ENCODE measurements at places on chromosomes 5 and 9.

- DNase-seq: peak; percentile 52
These were observed 795 bp downstream of the DAB2IP start for GRCh38 chr9:121652021-121652837.

- no peak for DNase-seq
These were observed 130.8 kb upstream of the IRX4 start for GRCh38 chr5:2013301-2014057.

GRCh38 chr9:127776195-127776923 lies 2.1 kb downstream of the SH2D3C start:
- no peak for DNase-seq

DNA sequence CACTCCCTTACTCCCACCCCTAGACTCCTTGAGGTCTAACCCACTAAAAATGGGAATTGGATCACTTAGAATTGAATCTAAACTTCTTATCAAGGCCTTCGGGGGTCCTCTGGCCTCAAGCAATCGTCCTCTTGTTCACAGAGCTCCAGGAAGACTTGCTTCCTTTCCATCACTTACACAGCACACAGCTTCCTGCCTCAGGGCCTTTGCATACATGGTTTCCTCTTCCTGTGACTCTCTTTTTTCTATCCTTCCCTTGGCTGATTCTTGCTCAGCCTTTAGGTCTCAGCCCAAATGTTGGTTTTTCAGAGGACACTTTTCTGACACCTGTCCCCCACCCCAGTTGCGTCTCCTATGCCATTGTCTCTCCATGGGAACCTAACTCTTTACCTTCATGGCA lies 50.0 kb upstream of the ALDH1B1 start:
- no peak for DNase-seq

DNA sequence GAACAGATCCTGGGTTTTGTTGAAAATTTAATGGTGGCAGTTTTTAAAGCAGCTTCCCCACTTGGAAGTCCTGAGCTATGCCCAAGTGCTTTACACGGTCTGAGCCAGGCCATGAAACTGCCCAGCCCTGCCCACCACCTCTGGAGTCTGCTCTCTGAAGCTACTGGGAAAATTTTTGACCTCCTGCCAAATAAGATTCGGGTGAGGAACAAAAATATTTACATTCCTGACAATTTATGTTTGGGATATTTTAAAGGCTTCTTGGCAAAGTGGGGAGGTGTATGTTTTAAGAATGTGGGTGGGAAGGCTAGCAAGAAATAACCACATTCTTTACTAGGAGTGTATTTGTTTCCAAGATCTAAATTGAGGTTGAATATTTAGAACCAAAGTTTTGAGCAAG lies 50.0 kb downstream of the HACD4 start:
- peak; percentile 94 for DNase-seq

GRCh38 chr9:138049779-138050471 lies 172.3 kb downstream of the CACNA1B start:
- no peak for DNase-seq

DNA sequence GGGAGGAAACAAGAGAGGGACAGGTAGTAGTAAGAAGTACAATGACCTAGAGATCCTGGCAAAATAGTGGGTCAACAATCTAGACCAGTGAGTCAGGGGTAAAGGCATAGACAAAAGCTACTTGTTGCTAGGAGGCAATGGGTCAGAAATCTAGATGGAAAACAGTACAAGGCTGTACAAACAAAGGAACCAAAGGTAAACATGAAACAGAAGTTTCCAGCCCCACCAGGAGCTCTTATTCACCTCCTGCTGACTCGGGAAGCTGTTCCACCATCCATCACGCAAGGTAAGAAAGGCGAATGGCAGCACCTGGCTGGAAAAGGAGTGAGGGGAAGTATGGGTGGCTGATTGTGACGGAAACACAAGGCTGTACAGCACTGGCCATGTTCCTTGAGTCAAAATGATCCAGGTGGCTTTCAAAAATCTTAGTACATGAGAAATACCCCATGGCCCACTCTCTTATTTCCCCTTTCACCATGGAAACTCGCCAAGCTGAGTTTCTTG lies 70.5 kb upstream of the RAI14 start:
- DNase-seq: peak; percentile 58

GRCh38 chr9:24552526-24553182 lies 7.0 kb upstream of the IZUMO3 start:
- no peak for DNase-seq

DNA sequence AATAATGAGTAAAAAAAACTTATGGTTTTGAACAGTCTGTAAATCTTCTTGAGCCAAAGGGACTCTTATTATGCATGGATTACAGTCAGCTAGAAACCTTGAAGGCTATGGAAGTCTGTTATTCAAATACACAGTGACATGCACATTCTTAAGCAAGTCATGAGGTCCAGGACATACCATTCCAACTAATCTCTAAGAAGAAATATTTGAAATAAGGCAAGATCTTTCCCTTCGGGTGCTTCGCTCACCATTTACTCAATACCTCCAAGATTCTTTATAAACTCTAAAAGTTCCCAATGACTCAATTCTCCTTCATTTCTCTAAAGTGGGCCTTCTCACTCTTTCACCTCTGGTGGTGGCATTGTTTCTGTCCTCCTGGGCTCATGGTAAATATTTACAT lies 811.0 kb downstream of the NR2F1-AS1 start:
- DNase-seq: peak; percentile 66

GRCh38 chr9:26947736-26948135 lies 694 bp upstream of the PLAA start:
- no peak for DNase-seq

GRCh38 chr5:107864793-107865192 lies 194.1 kb upstream of the EFNA5 start:
- DNase-seq: peak; percentile 67

DNA sequence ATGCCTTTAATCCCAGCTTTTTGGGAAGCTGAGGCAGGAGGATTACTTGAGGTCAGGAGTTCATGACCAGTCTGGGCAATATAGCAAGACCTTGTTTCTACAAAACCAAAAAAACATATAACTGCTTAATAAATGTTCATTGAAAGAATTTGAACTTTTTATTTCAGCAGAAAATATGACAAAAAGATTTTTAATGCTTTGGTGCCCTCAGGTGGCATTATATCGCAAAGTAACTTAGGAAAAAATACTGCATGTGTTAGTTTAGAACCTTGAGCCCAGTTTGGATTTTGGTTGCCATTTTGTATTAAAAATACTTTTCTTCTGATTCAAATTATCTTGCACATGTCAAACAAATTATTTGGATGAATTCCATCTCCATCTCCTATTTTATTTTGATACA lies 103.2 kb downstream of the GPBP1 start:
- DNase-seq: peak; percentile 41

GRCh38 chr5:150489360-150490295 lies 18.3 kb upstream of the NDST1 start:
- peak; percentile 72 for DNase-seq

GRCh38 chr9:90801973-90802322 lies 329 bp downstream of the SYK start:
- no peak for DNase-seq

GRCh38 chr5:138711811-138712210 lies 41.4 kb upstream of the CTNNA1 start:
- no peak for DNase-seq

- no peak for DNase-seq
These were observed 48.2 kb upstream of the TBC1D2 start for GRCh38 chr9:98303633-98304125.

GRCh38 chr9:92666236-92666635 lies 3.7 kb downstream of the IPPK start:
- no peak for DNase-seq

GRCh38 chr9:121613009-121613752 lies 38.3 kb upstream of the DAB2IP start:
- DNase-seq: peak; percentile 32

DNA sequence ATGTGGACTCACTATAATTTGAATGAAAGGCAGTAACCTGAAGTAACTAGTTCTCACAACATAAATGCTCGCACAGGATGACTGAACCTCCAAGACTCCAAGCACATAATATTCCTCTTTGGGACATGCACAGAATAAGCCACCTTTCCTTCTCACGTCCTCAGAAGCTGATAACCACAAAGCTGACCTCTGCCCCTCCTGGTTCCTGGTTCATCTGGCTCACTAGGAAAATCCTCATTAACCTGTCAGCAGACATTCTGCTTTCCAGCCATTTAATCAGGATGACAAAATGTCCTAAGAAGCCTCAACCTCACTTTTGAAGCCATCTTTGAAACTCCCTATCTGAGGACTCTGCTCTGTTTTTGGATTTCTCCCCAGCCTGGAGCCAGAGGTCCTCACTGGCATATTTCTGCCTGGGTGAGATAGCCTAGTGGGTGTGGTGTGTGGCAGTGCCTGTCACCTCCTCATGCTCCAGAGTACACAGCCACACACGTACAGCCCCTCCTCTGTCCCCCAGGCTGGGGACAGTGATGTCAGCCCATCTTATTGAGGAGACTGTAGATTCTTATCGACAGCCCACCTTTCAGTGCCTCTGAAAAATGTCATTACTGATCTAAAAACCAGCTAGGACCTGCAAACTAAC lies 10.3 kb downstream of the ANKH start:
- no peak for DNase-seq
